ENCODE measurements at places on chromosomes 5 and 9. TPM values are rescaled to one million over a fixed set of nuclear protein-coding genes. Genes with fewer than 3 reads are reported as not detected.
A peak's percentile ranks its signal among the peaks of the same experiment; 100 is the strongest.

- no peak for DNase-seq
These were observed 592.4 kb downstream of the KIF4B start for GRCh38 chr5:155605920-155606319.

DNA sequence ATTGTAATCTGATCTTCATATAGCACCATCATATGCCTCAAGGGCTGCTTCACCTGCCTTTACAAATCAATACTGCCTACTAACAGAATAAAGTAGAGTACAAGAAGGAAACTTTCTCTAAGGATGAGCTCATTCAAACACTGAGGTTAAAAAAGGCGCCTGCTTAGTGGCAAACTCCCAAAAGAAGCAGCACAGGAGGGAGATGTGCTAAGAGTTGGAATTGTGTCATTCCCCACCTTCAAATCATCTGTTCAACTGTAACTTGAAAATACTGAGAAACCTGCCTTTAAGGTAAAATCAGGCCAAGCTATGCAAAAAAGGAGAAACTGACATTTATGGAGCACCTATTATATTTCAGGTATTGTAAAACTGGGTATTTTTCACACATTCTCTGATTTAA lies 560.6 kb downstream of the PTPRD start:
- no peak for DNase-seq

DNA sequence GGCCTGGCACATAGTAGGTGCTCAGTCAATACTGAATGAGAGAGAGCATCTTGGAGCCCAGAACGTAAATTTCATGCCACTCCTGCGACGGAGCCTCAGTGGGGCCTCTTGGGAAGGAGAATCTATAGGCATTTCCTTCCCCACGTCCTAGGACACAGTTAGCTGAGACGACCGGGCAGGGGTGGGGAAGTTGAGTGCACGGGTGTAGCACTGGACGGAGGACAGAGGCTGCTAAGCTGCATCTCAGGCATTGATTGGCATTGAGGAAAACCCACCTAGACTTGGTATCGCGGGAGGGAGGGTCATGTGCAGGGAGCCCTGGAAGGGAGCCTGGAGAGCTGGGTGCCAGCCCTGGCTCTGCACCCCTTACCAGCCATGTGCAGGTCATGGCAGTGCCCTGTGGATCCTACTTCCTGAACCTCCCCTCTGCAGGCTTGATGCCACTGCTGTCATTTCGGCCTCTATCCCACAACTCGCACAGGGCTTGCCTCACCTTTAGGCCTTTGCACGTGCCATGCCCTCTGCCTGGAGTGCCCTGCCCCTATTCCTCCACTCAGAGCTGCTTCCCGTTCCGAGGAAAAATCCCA lies 25.6 kb downstream of the NEK6 start:
- no peak for DNase-seq

GRCh38 chr9:33097192-33097591 lies 20.7 kb upstream of the SMU1 start:
- DNase-seq: no peak

- no peak for DNase-seq
These were observed 10.6 kb upstream of the SH3RF2 start for GRCh38 chr5:145925803-145926202.

ADRA1B gene
- total RNA-seq: not detected

DNA sequence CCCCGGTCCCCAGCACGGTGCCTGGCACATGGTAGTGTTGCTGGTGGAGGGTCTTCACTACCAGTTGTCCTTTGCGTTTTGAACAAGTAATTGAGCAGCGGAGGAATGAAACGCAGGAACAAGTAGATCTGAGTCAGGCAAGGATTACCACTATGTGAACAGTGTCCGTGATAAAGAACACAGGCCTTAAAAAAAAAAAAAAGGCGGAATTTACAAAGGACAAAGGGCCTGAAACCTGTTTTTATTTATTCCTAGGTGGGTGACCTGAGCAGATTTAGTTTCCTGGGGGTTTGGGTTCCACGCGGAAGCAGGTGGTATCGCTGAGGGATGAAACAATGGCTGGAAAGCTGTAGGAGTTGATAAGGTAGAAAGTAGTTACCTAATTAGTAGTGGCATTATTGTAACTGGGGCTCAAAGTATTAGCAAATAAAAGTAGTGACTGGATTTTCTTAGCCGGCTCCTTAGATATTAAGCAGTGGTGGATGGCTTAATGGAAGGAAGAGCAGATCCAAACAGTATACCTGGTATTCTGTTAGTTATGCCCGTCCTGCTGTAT lies 1.1 kb downstream of the RUSC2 start:
- no peak for DNase-seq

CRAT gene
- total RNA-seq: 11.4 TPM

SHOC1 gene
- total RNA-seq: not detected

GRCh38 chr9:96350866-96351265 lies 32.6 kb downstream of the SLC35D2 start:
- DNase-seq: no peak

GRCh38 chr5:39633057-39633456 lies 208.3 kb upstream of the DAB2 start:
- DNase-seq: no peak

GRCh38 chr5:41337216-41337615 lies 123.9 kb upstream of the C6 start:
- DNase-seq: no peak

LAMC3 gene
- 0.07 TPM for total RNA-seq

DNA sequence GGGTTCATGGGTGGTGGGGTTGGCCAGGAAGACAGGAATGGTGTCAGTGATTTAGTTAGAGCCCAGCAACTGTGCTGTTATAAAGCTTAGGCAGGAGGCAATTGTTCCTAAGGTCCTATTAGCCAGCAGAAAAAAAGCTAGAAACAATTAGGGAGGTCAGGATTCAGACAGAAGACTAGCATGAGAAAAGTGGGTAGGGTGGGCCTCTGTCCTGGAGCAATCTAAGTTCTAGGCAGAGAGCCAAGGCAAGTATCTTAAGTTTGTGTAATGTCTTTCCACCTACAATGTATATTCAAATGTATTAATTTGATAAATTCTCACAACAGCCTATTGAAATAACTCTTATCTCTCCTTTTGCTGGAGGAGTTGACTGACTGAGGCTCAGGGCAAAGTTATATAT lies 6.1 kb upstream of the ZFAND5 start:
- DNase-seq: no peak

TNFSF15 gene
- 1.5 TPM for total RNA-seq

DNA sequence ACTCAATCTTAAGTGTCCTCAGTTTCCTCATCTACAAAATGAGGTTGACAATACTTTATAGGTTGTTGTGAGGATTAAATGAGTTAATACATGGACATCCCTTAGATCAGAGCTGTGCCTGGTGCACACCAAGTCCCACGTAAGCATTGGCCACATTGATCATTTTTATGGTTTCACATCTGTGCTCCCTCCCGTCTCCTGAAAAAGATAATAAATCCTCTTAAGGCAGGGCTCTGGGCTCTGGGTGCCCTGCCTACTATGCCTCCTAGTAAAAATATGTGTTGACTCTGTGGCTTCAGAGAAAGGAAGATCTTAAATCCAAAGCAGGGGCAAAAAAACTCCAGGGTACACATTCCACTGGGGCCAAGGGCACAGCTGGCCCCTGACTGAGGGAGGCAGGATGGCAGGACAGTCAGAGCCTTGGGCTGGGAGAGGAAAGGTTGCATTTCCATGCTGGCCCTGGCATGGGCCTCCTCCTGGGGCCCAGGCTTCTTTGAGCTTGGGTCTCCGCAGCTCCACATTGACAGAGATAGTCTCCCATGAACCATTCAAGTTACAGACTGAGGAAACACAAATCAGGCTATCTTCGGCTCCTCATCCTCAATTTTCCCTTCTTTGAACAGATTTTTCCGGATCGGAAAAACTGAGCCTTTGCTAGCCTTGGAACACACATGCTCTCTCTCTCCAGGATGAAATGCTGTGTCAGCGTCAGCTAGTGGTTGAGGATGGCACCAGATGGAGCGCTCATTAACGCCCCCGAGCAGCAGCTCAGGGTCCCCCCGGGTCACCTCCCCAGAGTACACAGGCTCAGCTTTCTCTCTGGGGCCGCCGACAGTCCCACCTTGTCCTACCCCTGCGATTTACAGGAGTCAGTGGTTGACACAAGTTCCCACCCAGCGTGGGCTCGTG lies 22.4 kb upstream of the KIF12 start:
- no peak for DNase-seq

PHF24 gene
- 0.57 TPM for total RNA-seq

DNA sequence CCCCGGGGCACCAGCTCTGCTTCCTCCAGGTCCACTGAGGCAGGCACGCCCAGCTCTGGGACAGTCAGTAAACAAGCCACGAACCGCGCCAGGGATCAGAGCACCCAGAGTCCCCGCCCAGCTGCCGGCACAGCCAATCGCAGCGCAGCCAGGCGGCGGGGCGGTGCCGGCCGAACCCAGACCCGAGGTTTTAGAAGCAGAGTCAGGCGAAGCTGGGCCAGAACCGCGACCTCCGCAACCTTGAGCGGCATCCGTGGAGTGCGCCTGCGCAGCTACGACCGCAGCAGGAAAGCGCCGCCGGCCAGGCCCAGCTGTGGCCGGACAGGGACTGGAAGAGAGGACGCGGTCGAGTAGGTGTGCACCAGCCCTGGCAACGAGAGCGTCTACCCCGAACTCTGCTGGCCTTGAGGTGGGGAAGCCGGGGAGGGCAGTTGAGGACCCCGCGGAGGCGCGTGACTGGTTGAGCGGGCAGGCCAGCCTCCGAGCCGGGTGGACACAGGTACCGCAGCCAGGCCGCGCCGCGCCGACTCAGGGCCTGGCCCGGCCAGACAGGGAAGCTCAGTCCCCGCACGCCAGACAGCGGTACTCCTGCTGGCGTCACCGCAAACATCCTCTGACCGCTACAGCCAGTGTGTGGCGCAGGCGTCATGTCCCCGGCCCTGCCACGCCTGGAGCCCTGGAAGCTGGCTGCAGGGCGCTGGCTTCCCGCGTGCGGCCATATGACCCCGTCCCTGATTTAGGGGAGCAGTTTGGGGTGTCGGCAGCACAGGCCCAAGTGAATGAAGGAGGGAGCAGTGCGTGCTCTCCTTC lies at the start of gene CTSL:
CTSL (plus strand) TSS at position 220 of the 810 bp plus-strand sequence. CDS start 1,485 bp downstream, outside the sequence.
- DNase-seq: peak; percentile 82

DNA sequence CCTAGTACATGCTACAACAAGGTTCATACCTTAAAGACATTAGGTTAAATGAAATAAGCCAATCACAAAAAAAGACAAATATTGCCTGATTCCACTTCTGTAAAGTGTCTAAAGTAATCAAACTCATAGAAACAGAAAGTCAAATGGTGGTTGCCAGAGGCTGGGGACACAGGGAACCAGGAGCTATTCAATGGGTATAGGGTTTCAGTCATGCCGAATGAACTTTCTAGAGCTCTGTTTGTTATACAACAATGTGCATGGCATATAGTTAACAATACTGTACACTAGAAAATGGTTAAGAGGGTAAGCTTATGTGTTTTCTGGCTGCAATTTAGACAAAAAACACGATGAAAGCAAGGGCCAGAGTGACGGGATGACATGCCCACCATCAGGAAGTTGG lies 70.8 kb upstream of the EGFLAM start:
- DNase-seq: no peak

DNA sequence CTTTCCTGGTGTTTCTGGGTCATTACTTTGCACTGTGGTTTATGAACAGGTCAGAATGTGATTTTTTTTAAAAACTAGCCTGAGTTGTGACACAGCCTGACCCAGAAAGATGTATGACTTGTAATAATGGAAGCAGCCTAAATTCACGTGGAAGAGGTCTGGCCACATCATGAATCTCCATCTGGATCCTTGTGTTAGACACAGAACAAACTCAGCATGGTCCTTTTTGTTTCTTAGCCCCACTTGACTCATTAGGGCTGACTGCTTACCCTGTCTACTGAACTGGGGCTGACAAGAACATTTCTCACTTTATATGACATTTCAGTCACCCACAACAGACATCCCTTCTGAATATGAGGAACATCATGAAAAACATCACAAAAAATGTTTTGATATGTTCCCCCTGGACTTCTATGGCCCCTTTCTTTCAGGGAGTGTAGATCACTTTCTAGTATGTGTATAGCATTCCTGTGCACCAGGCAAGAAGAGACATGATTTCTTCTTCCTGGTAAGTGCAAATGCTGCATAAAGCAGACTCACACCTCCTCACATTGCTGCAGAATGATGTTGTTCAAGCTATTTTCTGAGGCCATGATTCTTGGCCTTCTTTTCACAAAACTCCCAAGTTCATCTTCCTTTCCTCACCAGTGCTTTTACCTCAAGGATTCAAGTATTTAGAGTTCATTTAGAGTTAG lies 52.3 kb downstream of the ZNF622 start:
- DNase-seq: no peak

- DNase-seq: no peak
These were observed 6.2 kb upstream of the CPEB4 start for GRCh38 chr5:173881811-173882575.

DNA sequence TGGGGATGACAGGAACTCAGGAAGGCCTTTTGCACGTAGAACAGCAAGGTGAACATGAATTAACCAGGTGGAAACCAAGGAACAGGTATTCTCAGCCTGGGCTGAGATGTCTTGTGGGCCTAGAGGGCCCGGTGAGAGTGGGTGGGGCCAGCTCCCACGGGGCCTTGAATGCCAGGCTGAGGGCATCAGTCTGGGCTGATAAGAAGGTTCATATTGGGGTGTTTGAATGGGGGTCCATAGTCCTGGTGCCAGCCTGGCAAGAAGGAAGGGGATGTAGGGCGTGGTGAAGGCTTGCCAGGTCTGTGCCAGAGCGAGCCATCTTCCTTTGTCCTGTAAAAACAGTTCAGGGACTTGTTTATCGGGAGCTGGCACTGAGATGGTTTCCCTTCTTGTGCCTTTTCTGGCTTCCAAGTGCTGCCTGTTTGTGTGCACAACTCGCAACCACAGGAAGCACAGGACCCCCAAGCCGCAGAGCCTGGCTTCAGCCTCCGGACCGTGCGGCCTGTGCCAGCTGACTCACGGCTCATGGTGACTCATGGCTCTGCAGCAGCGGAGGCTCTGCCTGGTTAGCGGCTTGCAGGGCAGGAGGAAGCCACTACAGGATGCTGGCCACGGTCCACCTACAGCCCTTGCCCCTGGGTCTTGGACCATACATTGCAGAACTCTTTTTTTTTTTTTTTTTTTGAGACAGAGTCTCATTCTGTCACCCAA lies 2.4 kb downstream of the CARD19 start:
- DNase-seq: peak; percentile 86

PCA3 gene
- not detected for total RNA-seq

GRCh38 chr5:2757563-2758351 lies 6.3 kb upstream of the IRX2 start:
- DNase-seq: peak; percentile 33
